NCI-H1694 (cell line): ENCODE measurements at places on chromosomes 5 and 9.

- no peak for DNase-seq
Observed at GRCh38 chr9:133054194-133054890, 7.4 kb upstream of the CEL start.

- DNase-seq, result no peak
Observed at GRCh38 chr5:39780347-39780746, 355.6 kb upstream of the DAB2 start.

- DNase-seq, result no peak
Observed at GRCh38 chr5:60185231-60186099, 291.9 kb upstream of the PDE4D start.

DNA sequence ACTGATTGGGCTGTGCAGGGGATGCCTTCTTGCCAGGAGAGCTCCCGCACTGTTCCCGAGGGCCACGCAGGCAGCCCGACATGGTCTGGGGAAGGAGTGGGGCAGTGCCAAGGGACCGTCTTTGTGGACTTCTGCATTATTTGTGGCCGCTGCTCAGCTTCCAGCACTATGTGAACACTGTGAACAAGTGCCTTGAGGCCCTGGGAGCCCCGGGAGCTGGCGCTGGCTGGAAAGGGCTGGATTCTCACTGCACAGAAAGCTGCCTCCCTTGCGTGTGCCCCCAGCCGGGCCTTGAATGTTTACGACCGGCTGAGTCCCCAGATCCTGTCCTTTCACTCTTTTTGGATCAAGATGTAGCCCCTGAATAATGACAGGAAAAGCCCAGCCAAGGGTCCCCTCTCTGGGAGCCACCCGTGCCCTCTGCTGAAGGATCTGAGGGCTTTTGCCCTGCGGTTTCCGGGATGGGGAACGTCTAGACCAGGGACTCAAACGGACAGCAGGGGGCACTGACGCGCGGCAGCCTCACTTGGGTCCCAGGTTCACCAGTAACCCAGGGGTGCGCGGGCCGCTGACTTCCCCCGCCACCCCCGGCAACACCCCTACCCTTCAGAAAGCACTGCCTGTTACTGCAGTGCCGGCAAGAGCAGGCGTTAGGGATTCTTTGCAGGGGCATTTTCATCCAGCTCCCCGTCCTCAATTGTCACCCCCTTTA, 98.9 kb upstream of the FCN2 start:
- DNase-seq, result no peak

- no peak for DNase-seq
Observed at GRCh38 chr9:26231391-26231790, 553.1 kb upstream of the TUSC1 start.

GRCh38 chr5:147479444-147479843, 30.4 kb downstream of the DPYSL3 start:
- DNase-seq, result no peak

- no peak for DNase-seq
Observed at GRCh38 chr9:16704116-16705110, 166.1 kb downstream of the BNC2 start.

DNA sequence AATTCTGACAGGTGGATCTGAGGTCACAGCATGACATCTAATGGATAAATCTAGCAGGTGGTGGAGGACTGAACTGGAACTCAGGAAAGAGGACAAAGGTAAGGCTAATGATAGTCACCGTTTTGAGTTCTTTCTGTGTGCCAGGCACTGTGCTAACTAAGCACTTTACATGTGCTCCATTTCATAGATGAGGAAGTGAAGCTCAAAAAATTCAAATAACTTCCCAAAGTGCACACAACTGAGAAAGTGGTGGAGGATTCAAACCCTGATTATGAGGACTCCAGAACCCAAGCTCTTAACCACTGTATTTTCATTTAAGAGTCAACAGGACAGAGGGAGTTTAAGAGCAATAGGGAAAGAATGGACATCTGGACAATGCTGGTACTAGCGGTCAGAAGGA, 7.1 kb upstream of the DELE1 start:
- DNase-seq, result no peak

DNA sequence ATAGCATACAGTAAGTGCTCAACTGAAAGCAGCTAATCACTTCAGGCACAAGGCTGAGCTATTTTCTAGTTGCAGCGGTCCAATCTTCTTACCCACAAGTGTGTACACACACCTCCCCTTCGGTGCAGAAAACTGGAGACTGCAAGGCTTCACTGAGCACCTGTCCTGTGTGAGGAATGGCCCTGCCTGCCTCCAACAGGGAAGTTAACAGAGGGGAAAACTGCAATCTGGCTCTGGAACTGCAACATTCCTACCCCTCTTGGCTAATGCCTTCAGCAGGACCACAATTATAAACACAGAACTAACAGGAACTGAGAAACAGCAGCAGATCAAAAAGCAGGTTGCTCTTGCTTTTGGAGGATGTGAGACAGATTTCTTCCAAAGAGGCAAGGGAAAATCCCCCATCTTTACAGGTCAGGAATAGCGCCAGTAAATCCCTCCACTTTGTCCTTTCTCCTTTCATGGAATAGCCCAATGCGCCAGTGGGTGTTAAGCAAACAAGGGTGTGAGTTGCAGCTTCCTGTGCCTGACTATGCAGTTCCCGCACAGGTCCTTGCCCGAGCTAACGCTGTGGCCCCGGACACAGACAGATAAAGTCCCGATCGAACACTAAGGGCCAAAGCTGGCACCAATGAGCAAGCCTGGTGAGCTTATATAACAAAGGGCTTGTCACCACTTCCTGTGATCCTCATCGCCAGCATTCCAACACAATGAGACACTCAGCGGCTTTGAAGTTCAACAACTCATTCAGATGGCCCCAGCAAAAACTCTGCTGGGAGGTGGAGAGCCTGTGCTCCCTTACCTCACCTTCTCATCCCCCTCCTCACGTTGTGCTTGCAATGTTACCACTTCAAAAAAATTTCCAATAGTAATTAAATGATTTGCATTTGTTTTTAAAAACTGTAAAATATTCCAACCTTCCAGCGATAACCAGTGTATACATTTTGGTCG, 21.5 kb downstream of the SHB start:
- peak; percentile 24 for DNase-seq

DNA sequence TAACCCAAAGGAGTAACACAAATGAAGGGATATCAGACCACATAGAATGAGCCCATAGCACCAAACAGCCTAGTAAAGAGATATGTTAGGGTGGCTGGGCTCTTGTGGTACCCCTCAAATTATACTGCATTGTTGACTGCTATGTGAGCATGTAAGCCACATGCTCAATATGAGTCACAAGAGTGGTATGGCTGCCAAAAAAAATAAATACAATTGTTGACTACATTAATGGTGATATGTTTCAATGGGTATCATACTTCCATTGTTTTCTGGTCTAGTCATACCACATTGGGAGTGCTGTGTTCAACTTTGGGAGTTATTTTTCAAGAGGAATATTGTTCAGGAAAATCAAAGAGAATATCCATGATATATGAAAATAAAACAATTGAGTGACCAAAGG, 162.4 kb upstream of the PIK3R1 start:
- DNase-seq, result no peak

GRCh38 chr5:149438711-149439132, 59.6 kb upstream of the IL17B start:
- DNase-seq, result no peak

DNA sequence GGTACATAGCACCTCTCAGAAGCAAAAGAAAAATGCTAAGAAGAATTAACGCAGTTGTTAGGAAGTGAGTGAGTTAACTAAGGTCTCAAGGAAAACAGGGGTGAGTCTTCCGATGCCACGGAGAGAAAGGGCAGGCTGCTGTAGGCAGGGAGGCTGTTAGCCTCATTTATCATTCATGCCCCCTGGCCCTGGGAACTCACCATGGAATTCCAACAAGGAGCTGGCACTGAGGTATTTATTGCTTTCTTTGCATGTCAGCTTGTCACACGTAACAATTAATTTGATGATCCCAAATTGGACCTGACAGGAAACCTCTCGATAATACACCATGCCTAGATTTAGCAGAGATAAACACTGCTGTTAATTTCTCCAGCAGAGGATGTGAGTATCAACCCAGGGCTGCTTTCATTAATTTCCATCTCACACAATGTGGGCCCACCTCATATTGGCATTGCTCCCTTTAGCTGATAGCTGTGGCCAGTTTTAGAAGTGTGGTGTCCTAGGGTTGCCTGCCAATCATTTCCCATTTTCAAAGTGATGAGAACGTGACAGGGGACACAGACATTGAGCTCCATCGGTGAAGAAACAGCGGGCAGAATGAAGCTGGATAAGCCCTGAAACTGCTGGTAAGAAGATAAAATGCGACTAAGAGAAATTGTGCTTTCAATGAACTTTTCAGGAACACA, 45.3 kb downstream of the DAP start:
- no peak for DNase-seq

GRCh38 chr5:107088907-107089306, 581.8 kb downstream of the EFNA5 start:
- DNase-seq, result no peak

DNA sequence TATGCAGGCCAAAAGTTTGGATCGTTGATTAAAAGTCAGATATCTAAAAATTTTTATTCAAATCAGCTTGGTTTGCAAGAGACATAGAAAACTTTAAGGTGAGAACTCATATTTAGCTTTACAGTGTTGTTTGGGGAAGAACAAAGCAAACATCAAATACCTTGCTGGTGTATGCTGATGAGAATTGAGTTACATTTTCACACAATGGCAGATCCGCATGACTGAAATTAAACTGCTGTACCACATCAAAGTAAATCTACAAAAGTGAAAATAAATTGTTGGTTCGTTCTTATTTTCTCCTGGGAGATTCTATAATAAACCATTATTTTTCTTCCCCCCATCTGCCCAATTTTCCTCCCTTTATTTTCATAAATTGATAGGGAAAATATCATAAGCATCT, 198.2 kb upstream of the PCSK5 start:
- DNase-seq, result no peak

- DNase-seq, result no peak
Observed at GRCh38 chr9:126864771-126865170, 4.3 kb downstream of the ZBTB34 start.

- DNase-seq, result no peak
Observed at GRCh38 chr5:149732324-149733128, 2.4 kb downstream of the PPARGC1B start.

- DNase-seq, result no peak
Observed at GRCh38 chr9:133056533-133056932, 5.2 kb upstream of the CEL start.
